ENCODE measurements at places on chromosomes 7 and 10.

DNA sequence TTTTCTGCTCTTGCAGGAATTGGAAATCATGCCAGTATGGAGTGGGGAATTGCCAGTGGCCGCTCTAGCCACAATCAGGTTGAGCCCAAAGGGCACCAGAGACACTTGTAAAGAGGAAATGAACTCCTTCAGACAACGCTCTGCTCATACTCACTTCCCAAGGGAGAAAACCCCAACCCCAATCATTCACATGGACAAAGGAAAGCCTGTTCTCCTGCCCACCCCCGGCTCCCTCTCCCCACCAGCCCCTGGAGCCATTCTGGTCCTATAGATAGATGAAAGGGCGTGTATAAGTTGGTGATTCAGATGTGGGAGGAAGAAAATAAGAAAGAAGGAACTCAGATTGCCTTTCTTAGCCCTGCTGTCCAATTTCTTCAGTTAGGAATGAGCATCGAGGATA, 57.4 kb downstream of the GFRA1 start:
- no peak for DNase-seq

- DNase-seq: no peak
These were observed 623.2 kb downstream of the GATA3 start for GRCh38 chr10:8677642-8678041.

DNA sequence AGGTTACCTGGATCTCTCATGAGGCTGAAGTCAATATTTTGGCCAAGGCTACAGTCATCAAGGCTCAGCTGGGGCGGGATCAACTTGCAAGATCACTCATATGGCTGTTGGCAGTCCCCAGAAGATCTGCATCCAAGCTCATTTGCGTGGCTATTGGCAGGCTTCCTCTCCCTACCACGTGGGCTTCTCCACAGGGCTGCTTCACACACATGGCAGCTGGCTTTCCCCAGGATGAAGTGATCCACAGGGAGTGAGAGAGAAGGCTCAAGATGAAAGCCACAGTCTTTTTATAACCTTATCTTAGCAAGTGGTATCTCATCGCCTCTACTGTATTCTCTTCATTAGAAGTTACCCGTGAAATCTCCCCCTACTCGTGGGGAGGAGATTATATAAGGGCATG, 167.4 kb downstream of the TMEM26 start:
- no peak for DNase-seq

DNA sequence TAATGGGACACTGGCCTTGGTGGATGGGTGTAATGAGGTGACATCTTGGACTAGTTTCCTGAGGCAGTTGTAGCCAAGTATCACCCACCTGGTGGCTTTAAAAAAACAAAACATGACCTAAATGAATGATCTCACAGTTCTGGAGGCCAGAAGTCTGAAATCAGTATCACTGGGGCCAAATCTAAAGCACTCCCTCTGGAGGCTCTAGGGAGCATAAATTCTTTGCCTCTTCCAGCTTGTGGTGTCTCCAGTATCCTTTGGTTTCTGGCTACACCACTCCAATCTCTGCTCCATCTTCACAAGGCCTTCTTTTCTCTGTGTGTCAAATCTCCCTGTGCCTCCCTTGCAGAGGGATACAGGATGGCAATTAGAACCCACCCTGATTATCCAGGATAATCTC, 342.9 kb downstream of the CALN1 start:
- DNase-seq: no peak

DNA sequence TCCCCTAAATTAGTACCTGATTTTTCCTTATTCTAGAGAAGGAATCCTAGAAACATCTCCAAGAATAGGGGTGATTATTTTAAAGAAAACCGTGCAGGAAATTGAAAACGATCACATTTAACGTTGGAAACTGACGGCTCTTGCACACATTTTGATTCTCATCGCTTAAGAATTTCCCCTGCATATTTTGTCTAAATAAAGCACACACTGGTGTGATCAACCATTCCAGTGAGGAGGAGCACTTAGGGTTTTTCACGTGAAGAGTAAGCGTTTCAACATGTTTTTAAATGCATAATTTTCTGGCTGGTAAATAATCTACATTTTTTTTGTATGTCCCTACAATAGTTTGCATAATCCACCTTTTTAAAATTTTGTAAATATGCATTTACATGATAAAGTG, 229.7 kb upstream of the PFKP start:
- DNase-seq: no peak

DNA sequence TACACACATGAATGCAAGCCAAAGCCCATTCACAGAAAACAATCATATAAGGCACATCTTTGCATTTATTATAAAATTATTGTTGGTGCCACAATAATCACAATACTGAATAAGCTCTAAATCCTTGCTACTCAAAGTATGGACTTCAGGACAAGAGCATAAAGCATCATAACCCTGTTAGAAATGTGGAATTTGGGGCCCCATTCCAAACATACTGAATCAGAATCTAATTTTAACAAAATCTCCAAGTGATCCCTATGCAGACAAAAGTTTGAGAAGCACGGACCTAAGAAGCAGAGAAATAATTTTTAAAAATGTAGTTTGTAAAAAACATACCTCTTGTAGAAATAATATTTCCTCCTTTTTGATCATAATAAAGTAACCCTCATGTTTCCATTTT, 199.2 kb downstream of the IMMP2L start:
- no peak for DNase-seq

GRCh38 chr7:82428186-82428961, 15.2 kb downstream of the CACNA2D1 start:
- no peak for DNase-seq

Data from left renal cortex interstitium (tissue), 4 donors.